ENCODE measurements at places on chromosomes 4 and X. TPM values are rescaled to one million over a fixed set of nuclear protein-coding genes. Genes with fewer than 3 reads are reported as not detected.

Gene NAP1L3
- 0.95 TPM for total RNA-seq

Gene RPL34
- 1,009 TPM for total RNA-seq

GRCh38 chr4:128364565-128364964, 77.0 kb upstream of the PGRMC2 start:
- H3K4me3 ChIP-seq, result no peak overlapping the region
- no peaks in the 10 kb centered on the region for H3K36me3 ChIP-seq
- no peak overlapping the region for H3K27ac ChIP-seq
- H3K27me3 ChIP-seq, result no peaks in the 10 kb centered on the region
- no peak for DNase-seq

Gene ETDB
- not detected for total RNA-seq

- no peak overlapping the region for H3K27ac ChIP-seq
- H3K4me1 ChIP-seq, result peaks cover 4% of the 10 kb centered on the region
- peaks cover 11% of the 10 kb centered on the region for H3K36me3 ChIP-seq
- no peak overlapping the region for H3K4me3 ChIP-seq
These were observed 83.8 kb downstream of the CCKAR start for GRCh38 chr4:26406346-26406975.

DNA sequence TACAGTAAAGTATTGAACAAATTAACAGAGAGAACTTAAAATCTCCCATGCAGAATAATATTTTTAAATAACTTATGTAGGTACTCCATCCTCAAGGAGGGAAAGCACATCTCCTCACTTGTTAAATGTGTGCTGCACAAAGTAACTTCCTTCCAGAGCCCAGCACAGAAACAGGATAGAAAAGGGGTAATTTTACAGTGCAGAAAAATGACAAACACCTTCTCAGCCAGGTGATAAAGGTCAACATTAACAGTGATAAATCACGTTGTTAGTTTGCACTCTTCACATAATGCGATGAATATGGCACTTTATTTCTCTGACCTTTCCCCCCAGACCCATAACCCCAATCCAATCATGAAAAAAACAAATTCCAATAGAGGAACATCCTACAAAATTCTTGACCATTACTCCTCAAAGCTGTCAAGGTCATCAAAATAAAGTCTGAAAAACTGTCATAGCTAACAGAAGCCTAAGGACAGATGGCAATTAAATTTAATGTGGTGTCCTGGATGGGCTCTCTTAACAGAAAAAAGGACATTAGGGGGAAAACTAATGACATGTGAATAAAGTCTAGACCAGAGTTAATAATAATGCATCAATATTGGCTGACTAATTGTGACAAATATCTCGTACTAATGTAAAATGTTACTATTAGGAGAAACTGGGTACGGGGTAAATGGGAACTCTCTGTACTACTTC, 547.4 kb upstream of the AGA start:
- DNase-seq, result no peak
- H3K4me1 ChIP-seq, result no peaks in the 10 kb centered on the region
- no peaks in the 10 kb centered on the region for H3K27me3 ChIP-seq
- H3K36me3 ChIP-seq, result no peaks in the 10 kb centered on the region
- no peak overlapping the region for H3K4me3 ChIP-seq
- no peak overlapping the region for H3K27ac ChIP-seq

GRCh38 chr4:180057299-180057721, 2185.9 kb upstream of the TENM3 start:
- H3K27ac ChIP-seq, result no peak overlapping the region
- DNase-seq, result no peak
- peaks cover 48% of the 10 kb centered on the region for H3K27me3 ChIP-seq
- H3K36me3 ChIP-seq, result no peaks in the 10 kb centered on the region
- no peak overlapping the region for H3K4me3 ChIP-seq
- H3K4me1 ChIP-seq, result peaks cover 16% of the 10 kb centered on the region

Gene GYPA
- not detected for total RNA-seq

- H3K36me3 ChIP-seq, result no peaks in the 10 kb centered on the region
- H3K27ac ChIP-seq, result no peak overlapping the region
These were observed 29.2 kb downstream of the EFHC2 start for GRCh38 chrX:44314259-44314734.

Gene PNMA6A
- 1.2 TPM for total RNA-seq

- H3K27ac ChIP-seq, result no peak overlapping the region
- H3K4me1 ChIP-seq, result peaks cover 3% of the 10 kb centered on the region
- peak; percentile 51 for DNase-seq
- no peaks in the 10 kb centered on the region for H3K27me3 ChIP-seq
- H3K4me3 ChIP-seq, result no peak overlapping the region
- no peaks in the 10 kb centered on the region for H3K36me3 ChIP-seq
These were observed 43.1 kb downstream of the ADAMTS3 start for GRCh38 chr4:72525938-72526337.

DNA sequence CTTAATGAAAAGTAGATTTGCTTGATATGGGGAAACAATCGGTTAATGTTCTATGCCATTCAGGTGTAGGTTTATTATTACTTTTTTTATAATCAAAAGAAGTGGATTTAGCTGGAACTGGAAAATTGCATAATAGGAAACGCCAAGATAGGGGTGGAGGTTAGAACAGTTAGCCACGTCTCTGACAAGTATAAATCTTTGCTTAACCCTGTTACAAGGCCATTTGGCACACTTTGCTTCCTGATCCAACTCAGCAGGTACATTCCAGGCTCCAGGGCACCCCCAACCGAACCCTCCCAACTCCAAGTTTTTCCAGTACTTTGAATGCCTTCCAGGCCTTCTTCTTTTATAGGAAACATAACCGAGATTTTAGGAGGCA, 50.6 kb upstream of the ACSL4 start:
- no peaks in the 10 kb centered on the region for H3K4me1 ChIP-seq
- DNase-seq, result no peak
- H3K36me3 ChIP-seq, result no peaks in the 10 kb centered on the region
- H3K4me3 ChIP-seq, result no peak overlapping the region

- H3K27me3 ChIP-seq, result no peaks in the 10 kb centered on the region
- DNase-seq, result no peak
- no peaks in the 10 kb centered on the region for H3K36me3 ChIP-seq
These were observed 135.3 kb upstream of the LDB2 start for GRCh38 chr4:17033768-17034181.

DNA sequence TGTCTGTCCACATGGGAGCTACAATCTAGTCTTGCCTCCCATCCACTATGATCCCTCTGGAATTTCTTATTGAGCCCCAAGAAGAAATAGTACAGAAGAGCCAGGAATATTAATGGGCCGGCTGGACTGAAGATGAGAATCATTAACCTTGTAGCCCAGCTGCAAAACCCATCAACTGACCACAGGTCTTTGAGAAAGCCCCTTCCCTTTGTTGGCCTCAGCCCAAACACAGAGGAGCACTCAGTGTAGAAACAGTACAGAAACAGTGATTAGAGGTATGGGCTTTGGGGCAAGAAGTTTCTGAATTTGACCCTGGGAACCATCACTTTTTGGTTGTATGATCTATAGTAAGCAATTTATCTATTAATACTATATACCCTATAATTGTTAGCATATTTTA, 76.8 kb upstream of the RAB40AL start:
- no peaks in the 10 kb centered on the region for H3K27me3 ChIP-seq
- DNase-seq, result no peak
- H3K27ac ChIP-seq, result no peak overlapping the region
- H3K4me1 ChIP-seq, result no peaks in the 10 kb centered on the region
- no peak overlapping the region for H3K4me3 ChIP-seq

Gene BGN
- 157 TPM for total RNA-seq

DNA sequence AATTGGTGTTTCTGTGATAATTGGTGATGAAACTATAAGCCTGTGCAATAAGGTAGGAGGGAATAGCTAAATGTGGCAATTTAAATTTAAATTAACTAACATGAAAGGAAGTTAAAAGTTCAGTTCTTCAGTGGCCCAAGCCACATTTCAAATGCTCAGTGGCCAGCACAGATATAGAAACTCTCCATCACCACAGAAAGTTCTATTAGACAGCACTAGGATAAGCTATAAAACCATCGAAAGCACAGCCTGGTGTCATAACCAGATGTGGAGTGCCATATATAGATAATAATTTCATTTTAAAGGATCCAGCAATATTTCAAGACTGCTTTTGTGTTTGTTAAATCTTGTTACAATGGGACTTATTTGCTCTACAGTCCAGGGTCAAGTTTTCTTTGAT, 119.3 kb upstream of the NR3C2 start:
- H3K36me3 ChIP-seq, result no peaks in the 10 kb centered on the region
- H3K4me3 ChIP-seq, result no peak overlapping the region
- no peak overlapping the region for H3K27ac ChIP-seq
- H3K4me1 ChIP-seq, result no peaks in the 10 kb centered on the region
- DNase-seq, result no peak

Gene ANK2
- 14.0 TPM for total RNA-seq

DNA sequence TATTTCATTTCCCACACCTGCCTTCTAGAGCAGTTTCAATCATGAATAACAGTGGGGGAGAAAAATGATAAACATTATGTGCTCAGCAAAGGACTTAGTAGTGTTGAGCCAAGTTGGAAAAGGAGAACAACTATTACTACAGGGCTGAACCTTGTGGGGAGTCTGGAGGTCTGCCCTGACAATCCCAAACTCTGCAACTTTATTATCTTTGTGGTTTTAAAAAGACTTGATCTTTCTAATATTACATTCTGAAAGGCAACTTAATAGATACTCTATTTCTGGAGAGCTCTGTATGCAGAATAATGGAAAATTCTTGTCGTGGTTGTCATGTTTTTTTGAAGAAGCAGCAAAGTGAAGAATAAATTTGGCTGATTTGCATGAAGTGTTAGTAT, 116.1 kb downstream of the SPCS3 start:
- no peak for DNase-seq
- no peaks in the 10 kb centered on the region for H3K27me3 ChIP-seq
- no peaks in the 10 kb centered on the region for H3K36me3 ChIP-seq
- no peak overlapping the region for H3K27ac ChIP-seq
- H3K4me1 ChIP-seq, result no peaks in the 10 kb centered on the region
- no peak overlapping the region for H3K4me3 ChIP-seq

GRCh38 chrX:110055616-110056015, 52.7 kb downstream of the TMEM164 start:
- no peak overlapping the region for H3K27ac ChIP-seq
- H3K27me3 ChIP-seq, result no peaks in the 10 kb centered on the region
- no peaks in the 10 kb centered on the region for H3K4me1 ChIP-seq

Gene EPGN
- 2.5 TPM for total RNA-seq

- DNase-seq, result no peak
- no peak overlapping the region for H3K27ac ChIP-seq
- H3K4me1 ChIP-seq, result no peaks in the 10 kb centered on the region
- no peaks in the 10 kb centered on the region for H3K27me3 ChIP-seq
- H3K36me3 ChIP-seq, result no peaks in the 10 kb centered on the region
- H3K4me3 ChIP-seq, result no peak overlapping the region
These were observed 191.9 kb downstream of the PPP1R2C start for GRCh38 chrX:42585842-42586621.

DNA sequence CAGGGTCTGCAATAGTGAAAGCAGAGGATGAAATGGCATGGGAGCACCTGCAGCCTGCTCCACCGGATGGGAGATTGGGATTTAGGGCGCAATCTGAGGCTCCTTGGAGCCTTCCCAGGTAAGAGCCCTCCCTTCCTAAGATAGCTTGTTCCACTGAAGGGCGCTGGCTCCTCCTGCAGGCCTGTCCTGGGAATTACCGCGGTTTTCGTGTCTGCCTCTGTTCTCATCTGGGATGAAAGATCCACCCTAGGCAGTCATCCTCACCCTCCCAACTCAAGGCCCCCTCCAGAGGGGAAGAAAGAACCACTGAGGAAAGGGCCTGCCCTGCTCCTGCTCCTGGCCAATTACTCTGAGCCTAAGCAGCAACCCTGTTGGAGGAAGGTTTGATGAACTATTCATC, 547.5 kb downstream of the SMARCA1 start:
- H3K27me3 ChIP-seq, result no peaks in the 10 kb centered on the region
- no peak for DNase-seq
- H3K36me3 ChIP-seq, result no peaks in the 10 kb centered on the region
- H3K4me3 ChIP-seq, result no peak overlapping the region
- H3K27ac ChIP-seq, result no peak overlapping the region

Gene PDGFRA
- total RNA-seq, result 69.5 TPM

DNA sequence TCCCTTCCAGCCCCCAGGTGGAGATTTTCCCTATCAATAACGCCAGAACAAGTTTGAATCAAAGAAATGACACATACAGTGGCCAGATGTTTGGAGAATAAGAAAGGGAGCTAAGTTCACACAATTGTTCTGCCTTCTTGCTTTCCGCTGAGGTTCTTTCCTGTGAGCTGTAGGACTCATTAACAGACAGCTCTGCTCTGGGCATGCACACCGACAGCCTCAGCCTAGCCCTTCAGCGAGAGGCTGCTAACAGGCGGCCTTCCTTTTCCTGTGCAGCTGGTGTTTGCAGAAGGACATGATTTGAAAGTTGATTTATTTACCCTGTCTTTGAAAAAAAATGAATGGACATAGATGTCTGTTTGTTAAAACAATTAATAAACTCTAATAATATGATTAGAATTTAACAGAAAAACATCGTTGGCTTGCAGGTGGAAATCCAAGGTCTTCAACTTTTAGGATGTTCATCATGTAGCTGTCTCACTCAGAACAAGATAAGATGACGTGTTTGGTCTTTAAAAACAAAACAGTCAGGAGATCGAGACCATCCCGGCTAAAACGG, 183.3 kb downstream of the KDR start:
- no peak for DNase-seq
- no peaks in the 10 kb centered on the region for H3K36me3 ChIP-seq
- H3K27me3 ChIP-seq, result no peaks in the 10 kb centered on the region
- no peak overlapping the region for H3K4me3 ChIP-seq
- H3K4me1 ChIP-seq, result peaks cover 12% of the 10 kb centered on the region
- no peak overlapping the region for H3K27ac ChIP-seq

DNA sequence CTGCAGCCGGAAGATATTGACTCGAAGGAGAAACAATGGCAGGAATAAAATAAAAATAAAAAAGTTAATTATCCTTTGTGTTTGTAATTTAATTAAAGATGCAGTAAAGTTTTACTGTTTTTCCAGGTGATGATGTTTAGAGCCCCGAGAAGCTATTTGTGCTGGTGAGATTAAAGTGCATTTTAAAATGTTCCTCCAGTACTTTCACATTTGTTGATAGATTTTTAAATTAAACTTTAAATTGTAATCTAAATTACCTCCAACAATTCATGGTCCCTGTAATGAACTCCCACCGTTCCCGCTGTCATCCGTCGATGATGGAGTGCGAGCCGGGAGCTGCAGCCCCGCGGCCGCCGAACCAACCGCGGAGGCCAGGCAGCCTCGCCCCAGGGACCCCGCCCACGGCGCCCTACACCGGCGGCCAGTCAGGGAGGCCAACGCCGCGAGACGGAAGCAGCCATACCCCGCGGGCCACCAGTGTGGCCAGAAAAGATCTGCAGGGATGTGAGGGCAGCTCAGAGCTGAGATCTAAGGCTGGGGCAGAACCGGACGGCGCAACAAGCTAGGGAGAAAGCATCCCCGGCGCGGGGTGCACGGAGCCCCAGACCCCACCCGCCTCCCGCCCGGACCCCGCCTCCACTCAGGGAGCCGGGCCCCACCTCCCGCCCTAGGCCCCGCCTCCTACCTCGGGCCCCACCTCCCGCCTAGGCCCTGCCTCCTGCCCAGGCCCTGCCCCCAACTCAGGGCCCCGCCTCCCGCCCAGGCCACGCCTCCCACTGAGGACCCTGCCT, 104.0 kb downstream of the FAM53A start:
- H3K27ac ChIP-seq, result peak overlapping the region; percentile 87
- H3K36me3 ChIP-seq, result no peaks in the 10 kb centered on the region
- peaks cover 3% of the 10 kb centered on the region for H3K4me1 ChIP-seq
- peak; percentile 96 for DNase-seq

Gene NPY2R
- total RNA-seq, result 0.27 TPM
